ENCODE measurements at places on chromosomes 1 and 21.
A peak's percentile ranks its signal among the peaks of the same experiment; 100 is the strongest.

DNA sequence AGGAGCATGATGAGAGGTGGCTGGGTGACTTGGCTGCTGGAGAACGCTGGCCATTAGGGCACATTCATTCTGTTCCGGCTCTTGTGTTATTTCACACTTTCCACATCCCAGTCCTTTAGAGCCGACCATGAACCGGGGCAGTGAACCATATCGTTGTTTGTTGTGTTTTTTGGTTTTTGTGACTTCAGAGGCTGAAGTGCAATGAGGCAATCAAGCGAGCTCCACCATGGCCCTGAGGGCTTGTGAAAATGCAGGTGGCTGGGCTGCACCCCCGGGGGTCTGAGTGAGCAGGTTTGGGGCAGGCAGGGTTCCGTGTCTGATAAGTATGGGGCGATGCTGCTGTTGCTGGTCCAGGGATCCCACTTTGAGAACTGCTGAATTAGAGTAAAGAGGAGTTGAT is 23.7 kb downstream of the ABCG1 start:
- no peak for DNase-seq

DNA sequence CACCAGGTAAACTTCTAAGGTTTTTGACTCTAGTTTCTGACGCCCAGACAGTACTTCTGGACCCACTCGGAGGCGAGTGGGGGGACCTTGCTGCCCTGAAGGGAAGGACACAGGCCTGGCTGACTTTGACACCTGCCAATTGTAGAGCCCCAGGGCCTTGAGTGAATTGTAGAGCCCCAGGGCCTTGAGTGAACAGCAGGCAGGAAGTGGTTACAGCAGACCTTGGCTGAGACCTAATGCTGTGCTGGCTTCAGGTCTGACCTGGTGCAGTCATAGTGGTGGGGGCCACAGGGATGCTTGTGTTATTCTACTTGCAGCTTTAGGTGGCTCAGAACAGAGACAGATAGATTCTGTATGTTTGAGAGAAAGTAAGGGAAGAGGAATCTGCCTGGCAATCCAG is 344.3 kb downstream of the DUSP10 start:
- DNase-seq, result no peak

DNA sequence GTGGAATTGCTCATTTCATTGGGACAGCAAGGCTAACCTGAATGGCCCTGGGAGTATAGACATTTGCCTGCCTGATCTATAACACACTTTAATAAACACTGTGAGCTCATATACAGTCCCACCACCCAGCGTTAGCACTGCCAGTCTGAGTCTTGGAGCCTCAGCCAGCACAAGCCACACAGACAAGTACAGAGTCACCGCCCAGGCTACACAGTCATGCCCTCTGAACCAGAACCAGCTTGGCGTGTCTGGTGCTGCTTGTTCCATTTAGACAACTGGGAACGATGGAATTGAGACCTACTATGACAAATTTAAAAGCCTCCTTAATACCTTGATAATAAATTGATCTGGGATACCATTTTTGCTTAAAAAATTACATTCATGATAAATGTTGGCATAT is 31.6 kb downstream of the NID1 start:
- DNase-seq, result no peak

GRCh38 chr1:206744683-206745082 is 25.9 kb upstream of the IL19 start:
- DNase-seq, result no peak

DNA sequence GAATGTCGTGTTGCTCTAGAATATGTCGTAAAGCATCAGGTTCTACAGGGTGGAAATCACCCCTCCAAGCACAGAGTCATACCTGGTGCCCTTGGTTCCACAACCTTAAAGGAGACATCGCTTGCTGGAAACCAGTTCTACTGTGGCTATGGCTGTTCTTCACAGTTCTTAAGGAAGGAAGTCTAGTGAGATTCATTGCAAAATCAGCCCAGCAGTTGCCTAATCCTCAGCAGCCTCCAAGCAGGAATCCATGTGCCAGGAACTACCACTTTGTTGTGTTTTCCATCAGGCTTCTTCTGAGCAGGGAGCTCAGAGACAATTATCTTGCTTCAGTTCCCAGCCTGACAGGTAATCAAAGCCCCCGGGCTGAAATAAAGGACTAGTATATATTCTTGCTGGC is 45.0 kb upstream of the SLC35F3 start:
- DNase-seq, result no peak

DNA sequence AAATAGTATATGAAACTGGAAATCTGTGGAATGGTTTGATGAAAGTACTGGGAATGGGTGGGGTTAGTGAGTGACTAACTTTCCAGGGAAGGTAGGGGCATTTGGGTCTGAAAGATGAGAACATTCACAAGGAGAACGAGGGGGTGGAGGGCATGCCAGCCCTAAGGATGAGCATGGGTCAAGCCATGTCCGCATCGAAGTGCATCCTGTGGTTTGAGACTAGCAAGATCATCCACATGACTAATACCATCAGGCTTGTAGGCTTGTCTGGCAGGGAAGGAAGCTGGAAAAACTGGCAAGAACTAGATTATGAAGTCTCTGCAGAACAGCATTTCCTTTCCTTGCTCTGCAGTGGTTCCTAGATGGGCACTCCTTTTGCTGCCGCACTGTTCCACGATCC is 70.4 kb upstream of the UBE2U start:
- no peak for DNase-seq

DNA sequence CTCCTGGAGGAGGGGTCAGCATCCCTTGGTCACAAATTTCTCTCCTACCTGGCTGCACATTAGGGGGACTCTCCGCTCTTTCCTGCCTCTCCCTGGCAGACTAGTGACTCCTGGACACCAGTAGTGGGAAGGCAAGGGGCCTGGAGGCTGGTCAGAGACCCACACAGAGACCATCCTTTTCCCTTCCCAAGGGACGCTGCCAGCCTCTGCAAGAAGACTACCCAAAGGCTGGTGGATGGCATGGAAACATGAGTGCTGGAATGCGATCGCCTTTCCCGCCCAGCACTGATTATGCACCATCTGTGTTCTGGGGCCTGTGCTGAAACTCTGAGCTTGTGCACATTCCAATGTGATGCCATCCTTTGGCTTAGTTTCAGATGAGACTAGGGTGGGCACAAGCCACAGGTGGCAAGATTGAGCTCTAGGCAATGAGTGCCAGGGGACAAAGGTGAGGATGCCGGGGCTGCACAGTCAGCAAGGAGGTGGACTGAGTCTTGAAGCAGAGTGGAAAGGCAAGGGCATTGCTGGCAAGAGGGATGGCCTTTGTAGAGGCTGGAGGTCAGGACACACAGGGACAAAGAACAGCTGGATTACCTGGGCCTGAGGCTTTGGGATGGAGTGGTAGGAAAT is 12.6 kb upstream of the EPS8L3 start:
- DNase-seq, result no peak

DNA sequence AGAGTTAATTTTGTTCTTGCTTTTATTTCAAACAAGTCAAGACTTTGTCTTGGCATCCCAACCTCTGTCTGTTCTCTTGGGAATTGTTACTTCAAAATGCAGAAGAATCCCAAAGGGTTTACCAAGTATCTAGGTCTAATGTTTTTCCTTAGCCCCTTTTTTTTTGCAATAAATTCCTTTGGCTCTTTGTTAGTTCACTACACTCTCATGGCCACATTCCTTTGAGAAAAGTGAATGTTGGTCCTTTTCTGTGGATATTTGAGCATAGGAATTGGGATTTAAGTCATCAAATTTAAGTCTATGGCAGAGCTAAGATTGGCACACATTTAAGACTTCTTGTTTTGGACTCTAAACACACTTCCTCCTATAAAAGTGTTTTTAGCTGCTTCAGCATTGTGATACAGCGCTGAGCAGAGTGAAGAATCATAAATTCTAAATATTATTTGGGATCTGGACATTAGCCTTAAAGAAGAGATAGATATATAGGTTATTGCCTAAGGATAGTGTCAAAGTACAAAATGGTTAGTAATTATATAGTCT is 1.9 kb downstream of the BTF3L4 start:
- no peak for DNase-seq

- no peak for DNase-seq
Measured at GRCh38 chr21:33971492-33972013, 55.9 kb upstream of the ATP5PO start.

DNA sequence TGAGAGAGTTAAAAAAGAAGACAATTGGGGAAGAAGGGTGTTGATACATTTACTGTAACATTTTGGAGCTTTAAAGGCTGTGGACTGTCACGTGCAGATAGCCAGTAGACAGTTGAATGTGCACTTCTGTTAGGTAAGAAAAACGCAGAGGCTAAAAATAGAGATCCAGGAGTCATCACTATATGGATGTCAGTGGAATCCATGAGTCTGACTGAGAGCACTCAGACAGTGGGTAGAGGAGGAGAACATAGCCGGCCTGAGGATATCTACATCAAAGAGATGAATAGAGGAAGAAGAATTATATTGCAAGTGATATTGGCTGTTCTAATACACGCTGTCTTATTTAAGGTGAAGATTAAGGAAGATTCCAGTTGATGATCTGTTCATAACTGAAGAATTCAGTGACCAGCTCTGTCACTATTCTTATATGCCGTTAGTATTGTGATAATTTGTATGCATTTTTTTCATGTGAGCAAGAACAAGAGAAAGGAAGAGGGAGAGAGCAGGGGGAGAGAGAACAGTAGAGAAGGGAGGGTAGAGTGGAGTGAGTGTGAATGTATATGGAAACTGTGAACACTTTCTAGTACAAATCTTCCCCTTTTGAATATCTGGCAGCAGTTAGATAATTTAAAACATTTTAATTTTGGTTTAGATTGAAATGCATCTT is 344.8 kb downstream of the CHRM3 start:
- DNase-seq, result no peak

DNA sequence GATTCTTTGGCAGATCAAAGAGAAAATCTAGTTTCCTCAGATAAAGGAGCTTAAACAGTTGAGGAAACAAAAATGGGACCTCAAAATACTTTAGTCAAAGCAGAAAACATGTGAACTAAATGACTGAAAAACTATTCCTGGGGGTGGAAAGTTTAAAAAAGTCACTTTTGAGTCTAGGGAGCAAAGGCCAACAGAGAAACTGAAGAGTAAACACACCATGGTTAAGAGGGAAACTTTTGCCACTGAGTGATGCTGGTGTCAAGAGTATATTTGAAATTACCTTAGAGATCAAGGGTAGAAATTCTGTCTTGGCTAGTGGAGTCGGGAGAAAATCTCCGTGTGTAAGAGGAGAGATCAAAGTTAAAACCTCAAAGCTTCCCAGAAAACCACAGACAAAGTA is 501.2 kb upstream of the ADGRL4 start:
- DNase-seq, result no peak

GRCh38 chr1:187621951-187622350 is 793.2 kb downstream of the PLA2G4A start:
- no peak for DNase-seq

- peak; percentile 9 for DNase-seq
Measured at GRCh38 chr1:100928128-100928527, 32.2 kb downstream of the SLC30A7 start.

DNA sequence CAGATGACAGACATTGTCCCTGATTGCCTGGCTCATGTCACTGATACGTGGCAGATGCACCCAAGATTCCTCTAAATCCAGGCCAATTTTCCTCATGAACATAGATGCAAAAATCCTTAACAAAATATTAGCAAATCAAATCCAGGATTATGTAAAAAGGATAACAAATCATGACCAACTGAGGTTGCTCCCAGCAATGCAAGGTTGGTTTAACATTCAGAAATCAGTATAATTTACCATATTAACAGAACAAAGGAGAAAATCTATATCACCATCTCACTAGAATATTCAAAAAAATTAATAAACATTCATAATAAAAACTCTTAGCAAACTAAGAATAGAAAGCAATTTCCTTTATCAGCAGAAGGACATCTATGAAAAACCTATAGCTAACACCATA is 39.7 kb downstream of the FAF1 start:
- DNase-seq, result no peak

GRCh38 chr1:117143172-117143571 is 21.6 kb upstream of the TRIM45 start:
- DNase-seq, result no peak

GRCh38 chr1:16256478-16256877 is 19.5 kb upstream of the CPLANE2 start:
- no peak for DNase-seq

DNA sequence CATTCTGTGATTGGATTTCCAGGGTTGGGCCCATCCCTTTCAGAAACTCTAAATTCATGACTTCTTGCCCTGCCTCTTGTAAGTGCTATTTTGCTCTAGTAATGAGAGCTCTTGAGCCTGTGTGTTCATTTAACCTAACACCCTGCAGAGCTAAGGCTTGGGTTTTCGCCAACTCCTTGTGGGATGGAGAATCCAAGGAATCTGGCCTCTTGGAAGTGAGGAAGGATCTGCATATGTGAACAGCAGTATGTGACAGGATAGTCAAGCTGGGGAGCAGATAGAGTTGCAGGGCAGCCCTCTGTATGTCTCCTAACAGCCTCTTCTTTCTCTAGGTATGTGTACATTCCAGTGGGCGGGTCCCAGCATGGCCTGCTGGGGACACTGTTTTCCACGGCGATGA is 258.9 kb downstream of the HHAT start:
- DNase-seq, result no peak

- DNase-seq, result no peak
Measured at GRCh38 chr1:25744140-25744581, 55.8 kb upstream of the SELENON start.

DNA sequence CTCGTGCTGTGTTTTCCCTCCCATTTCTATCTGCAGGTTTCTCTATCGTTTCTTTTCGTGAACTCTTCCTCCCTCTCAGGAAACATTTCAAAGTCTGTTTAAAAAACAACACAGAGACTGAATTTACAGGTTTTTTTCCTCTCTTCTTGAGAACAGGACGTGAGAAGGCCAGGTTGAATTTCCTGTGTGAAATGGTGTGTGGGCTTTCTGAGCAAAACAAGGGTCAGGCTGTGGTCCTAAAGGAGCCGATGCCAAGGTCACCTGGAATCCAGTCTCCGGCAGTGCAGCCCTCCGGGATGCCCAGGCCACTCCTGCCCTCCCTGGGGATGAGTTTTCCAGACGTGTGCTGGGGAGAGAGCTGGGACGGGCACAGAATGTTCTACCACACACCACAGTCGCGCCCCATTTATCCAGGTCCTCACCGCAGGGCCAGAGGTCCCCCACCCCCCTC is 62.7 kb upstream of the RUNX3 start:
- DNase-seq, result no peak

- no peak for DNase-seq
Measured at GRCh38 chr21:24995216-24995615, 612.1 kb downstream of the MRPL39 start.

DNA sequence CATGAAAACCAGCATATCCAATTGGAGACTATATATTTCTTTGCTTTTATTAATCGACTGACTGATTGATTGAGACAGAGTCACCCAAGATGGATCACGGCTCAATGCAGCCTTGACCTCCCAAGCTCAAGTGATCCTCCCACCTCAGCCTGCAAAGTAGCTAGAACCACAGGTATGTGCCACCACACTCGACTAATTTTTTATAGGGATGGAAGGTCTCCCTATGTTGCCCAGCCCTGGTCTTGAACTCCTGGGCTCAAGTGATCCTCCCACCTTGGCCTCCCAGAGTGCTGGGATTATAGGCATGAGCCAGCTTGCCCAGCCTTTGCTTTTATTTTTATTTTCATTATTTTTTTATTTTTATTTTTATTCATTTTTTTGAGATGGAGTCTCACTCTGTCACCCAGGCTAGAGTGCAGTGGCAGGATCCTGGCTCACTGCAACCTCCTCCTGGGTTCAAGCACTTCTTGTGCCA is 5.4 kb downstream of the SPEN start:
- no peak for DNase-seq

GRCh38 chr1:37070126-37070525 is 35.8 kb upstream of the GRIK3 start:
- no peak for DNase-seq
